Psoas muscle (tissue), 8 donors: ENCODE measurements at places on chromosomes 4 and X.
A peak's percentile ranks its signal among the peaks of the same experiment; 100 is the strongest.

- peak; percentile 91 for DNase-seq
These were observed at the start of gene PKD2 for GRCh38 chr4:88007304-88008121. Gene PKD2, plus strand, starts transcription at chr4:88007635. Its CDS starts 99 bp downstream, at chr4:88007734.

GRCh38 chr4:22678940-22679854 is 13.5 kb upstream of the GBA3 start:
- no peak for DNase-seq

DNA sequence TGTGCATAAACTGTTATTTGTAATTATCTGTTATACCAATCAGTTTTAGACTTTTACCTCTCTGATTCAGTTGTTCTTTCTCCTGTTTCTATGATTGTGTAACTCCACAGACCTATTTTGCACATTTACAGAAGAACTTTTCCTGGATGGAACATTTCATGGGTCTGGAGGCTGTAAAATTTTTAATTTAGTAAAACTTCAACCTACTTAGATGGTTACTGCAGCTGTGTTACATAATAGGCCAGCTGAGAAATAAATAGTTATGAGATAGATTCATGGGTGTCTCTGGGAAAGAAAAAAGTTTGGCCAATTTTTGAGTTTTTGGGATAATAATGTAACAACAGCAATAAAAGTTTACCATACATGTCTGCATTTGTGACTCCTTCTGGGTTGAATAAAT is 253.5 kb downstream of the ARHGAP24 start:
- DNase-seq: no peak

DNA sequence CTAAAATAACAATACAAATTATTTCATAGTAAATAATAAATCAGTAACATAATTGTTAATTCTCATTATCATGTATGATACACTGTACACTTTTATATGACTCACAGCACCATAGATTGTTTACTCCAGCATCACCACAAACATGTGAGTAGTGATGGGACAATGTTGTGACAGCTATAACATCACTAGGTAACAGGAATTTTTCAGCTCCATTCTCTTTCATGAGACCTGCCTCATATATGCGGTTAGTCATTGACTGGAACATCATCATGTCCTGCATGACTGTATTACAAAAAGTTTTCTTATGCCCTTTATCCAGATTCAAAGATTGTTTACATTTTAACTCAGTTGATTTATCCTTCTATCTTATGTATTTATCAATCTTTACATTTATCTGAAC is 1530.0 kb downstream of the PCDH18 start:
- no peak for DNase-seq

DNA sequence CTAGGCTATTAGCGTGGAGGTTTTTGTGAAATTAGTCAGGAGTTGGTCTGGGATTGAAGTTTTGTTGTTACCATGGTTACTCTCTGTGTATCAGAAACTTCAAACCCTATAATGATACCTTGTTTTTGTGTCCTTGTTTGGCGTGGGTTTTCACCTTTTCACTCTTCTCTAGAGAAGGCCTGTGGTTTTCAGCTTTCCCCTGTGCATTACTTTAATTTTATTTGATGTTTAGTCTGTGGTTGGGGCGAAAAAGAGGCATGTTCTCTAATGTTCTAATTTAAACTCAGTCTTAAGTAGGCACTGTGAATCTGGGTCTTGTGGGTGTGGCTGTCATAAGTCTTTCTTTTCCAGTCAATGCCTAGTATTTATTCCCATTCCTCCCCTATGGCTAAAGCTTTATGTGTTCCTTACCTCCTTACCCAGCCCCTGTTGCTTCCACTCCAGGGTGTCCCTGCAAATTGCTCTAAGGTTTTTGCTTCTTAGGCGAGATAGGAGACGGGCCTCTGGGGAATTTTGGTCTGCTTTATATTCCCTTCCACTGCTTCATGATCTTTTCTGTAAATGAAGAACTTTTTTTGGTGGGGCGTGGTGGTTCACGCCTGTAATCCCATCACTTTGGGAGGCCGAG is 326.3 kb upstream of the ZCCHC13 start:
- DNase-seq: no peak

GRCh38 chr4:68249434-68249833 is 3.9 kb upstream of the TMPRSS11B start:
- no peak for DNase-seq

- no peak for DNase-seq
These were observed 74.0 kb downstream of the CPZ start for GRCh38 chr4:8666581-8666980.

DNA sequence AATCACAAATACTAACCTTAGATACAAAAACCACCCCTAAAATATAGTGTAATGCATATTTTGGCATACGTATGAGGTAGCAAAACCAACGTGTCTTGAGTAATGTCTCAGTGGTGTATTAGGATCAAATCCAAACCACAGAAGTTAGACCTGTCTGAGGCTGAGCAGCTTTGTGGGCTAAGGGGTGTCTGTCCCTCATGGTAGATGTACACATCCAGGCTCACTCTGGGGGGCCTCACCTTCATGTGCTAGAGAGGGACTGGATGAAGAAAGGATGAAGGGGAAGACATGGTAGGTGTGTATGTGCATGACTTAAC is 188.0 kb upstream of the TBC1D9 start:
- no peak for DNase-seq

- DNase-seq: no peak
These were observed 65.3 kb downstream of the HPRT1 start for GRCh38 chrX:134525086-134525792.

DNA sequence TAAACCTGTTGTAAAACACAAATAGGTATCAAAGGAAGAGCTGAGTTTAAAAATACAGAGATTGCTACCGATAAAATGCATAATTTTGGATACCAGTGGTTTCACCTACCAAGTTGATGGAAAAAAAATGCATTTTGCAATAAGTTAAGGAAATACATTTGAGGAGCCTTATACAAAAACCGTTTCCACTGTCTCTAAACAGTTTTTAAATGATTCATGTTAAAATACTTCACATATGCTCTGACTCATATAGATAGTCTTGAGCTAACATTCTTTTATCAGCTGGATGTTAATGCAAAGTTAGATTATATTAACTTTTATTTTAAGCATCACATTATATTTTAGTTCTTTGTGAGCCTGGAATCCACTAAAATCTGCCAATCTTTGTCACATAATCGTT is 50.6 kb upstream of the ANKRD17 start:
- DNase-seq: no peak

DNA sequence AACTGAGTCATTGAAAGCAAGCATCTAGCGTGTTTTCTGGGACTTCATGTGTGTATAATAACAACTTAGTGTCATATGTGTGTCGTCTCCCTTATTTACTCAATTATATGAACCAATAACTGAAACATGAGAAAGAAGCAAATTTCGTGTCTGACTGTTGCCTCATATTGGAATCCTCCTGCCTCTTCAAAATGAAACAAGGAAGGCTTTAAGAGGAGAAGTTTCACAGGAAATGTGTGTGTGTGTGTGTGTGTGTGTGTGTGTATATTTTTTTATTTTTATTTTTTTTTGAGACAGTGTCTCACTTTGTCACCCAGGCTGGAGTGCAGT is 145.8 kb upstream of the SFRP2 start:
- DNase-seq: no peak

DNA sequence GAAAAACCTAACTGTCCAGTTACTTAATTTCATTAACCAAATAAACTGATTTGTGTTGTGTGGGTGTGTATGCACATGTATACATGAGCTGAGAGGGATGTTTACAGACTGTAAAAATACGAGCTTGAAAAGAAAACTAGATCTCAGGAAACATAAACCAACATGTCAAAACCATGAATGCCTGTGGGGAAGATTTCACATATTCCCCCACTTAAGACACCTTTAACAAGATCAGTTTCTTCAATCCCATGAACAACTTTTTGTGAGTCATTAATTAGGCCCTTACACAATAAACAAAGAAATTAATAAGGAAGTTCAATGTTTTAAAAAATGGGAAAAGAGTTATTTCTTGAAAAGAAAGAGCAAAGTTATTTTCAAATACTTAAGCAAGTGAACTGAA is 170.8 kb downstream of the ZNF674 start:
- DNase-seq: no peak

GRCh38 chr4:29309050-29309449 is 1411.1 kb upstream of the PCDH7 start:
- no peak for DNase-seq

DNA sequence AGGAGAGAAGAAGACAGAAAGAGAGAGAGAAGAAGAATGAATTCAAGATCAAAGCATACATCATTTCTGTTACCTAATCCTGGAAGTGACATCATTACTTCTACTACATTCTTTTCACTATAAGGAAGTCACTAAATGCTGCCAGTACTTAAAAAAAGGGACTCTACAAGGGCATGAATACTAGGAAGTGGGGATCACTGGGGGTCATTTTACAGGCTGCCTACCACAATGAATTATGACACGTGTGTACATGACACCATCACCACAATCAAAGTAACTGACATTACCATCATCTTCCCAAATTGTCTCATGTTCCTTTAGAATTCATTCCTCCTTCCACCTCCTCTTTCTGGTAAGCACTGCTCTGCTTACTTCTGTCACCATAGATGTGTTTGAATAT is 227.0 kb downstream of the CPE start:
- no peak for DNase-seq

GRCh38 chrX:150587585-150588503 is 19.4 kb downstream of the MTM1 start:
- no peak for DNase-seq

DNA sequence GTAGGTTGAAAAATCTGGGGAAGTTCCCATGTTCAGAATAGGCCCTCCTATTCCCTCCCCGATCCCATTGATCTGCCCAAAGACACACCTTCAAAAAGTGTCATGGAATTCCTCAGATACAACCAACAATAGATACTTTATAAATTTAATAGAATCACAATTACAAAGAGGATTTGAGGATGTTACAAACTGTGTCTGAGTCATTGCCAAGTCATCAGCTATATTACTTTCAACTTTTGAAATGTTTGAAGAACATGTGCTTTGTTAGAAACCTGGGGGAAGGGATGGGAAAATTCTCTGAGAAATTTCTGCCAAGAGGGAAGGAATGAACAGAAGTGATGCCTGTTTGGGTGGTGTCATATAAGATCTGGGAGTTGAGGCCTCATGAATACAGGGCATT is 46.7 kb downstream of the KCNIP4 start:
- no peak for DNase-seq
